SJSA1 (cell line): ENCODE measurements at places on chromosomes 16 and 17. TPM values are rescaled to one million over a fixed set of nuclear protein-coding genes. Genes with fewer than 3 reads are reported as not detected.

SLC13A2 gene
- total RNA-seq, result not detected in 2 replicates

CCL3 gene
- not detected in 2 replicates for total RNA-seq

CD79B gene
- not detected in 2 replicates for total RNA-seq

DNA sequence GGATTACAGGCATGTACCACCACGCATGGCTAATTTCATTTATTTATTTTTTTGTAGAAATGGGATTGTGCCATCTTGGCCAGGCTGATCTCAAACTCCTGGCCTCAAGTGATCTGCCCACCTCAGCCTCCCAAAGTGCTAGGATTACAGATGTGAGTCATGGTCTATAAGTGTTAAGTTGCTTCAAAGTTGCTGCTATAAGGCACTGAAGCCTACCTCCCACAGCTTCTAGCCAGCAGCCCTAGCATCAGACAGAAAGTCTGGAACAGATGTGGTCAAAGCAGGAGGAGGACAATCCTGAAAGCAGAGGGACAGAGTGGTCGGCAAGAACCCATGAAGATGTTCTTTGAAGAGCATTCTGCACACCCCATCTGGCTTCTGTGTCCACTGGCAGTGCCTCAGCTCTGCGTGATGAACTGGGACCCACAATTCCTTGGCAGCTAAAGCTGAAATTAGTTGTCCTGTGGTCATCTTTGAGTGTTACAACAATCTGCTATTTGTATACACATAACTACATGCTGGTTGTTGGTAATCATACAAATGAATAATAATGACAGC, 11.2 kb downstream of the MAP3K14 start:
- DNase-seq, result peak; percentile 89

GRCh38 chr16:11050944-11051343, 106.6 kb downstream of the CLEC16A start:
- no peak for DNase-seq

- peak; percentile 56 for DNase-seq
Measured at GRCh38 chr16:23491490-23492391, 18.6 kb downstream of the GGA2 start.

DNA sequence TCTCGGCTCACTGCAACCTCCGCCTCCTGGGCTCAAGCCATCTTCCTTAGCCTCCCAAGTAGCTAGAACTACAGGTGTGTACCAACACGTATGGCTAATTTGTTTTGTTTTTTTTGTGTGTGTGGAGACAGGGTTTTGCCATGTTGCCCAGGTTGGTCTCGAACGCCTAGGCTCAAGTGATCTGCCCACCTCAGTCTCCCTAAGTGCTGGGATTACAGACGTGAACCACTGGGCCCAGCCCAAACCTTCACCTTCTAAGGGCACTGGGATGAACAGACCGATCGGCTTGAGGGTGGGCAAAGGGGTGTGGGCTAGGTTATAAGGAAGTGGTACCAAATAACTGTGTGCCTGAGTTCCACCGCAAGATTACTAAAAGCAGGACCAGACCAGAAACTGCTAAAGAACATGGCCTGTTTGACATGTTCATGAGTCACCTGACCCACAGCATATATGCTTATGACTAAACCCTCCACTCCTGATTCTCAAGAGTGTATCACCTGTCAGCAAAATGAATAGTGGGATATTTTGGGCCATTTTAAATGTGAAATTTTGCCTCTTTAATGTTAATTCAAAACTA, 8.1 kb downstream of the TMEM97 start:
- DNase-seq, result peak; percentile 17

DNA sequence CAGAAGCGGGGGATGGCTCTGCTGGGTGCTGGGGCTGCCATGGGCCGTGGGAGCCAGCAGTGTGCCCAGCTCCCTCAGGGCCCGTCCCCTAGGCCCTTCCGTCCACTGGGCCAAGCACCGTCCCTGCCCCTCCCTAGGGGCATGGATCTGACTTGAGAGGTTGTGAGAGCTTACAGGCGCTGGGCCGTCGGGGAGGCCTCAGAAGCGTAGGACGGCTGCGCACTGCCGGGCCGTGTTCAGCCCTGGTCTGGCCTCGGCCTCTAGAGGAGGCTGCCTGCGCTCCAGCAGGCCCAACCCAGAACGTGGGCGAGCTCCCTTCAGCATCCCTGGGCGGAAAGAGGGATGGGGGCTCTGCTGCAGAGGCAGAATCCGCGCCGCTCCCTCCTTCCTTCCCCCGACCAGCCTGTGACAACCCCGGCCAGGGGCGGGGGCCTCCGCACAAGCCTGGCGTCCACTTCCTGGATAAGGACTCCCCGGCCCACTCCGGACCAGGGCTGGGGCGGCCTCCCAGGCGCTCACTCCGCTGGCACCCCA, 685 bp upstream of the MPG start:
- peak; percentile 62 for DNase-seq

DNA sequence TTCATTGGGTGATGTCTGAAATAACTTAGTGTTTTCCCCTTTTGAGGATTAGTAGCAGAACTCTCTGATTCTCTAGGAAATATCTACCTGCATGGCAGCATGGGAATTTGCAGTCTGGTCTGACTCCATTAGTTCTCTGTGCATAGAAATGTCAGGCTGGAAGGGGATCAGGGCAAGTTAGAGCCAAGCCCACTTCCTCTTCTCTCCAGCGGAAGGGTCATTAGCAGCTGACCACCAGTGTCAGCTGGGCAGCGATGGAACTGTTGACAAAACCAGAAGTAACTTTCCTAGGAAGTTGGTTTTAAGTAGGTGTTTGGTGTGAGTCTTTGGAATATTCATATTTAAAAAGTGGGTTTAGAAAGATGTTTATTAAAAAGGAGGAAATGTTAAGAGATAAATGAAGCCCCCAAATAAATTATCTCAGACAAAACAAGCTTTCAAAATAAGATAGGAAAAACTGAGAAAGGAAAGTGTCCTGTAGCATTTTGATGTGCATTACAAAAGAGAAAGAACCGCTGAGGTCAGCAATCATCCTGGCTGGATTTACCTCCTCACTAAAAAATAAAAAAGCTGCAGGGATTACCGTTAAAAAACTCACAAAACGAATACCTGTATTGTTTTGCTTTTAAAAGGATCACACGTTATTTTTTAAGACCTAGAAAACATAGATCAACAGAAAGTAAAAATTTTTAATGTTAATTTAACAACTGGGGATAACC, 32.4 kb upstream of the MMD start:
- no peak for DNase-seq

SLFN11 gene
- total RNA-seq, result 13.9 and 29.1 TPM in 2 replicates

GRCh38 chr17:76384987-76385891, 830 bp downstream of the SPHK1 start:
- peak; percentile 91 for DNase-seq

GRCh38 chr17:57550016-57550415, 195.1 kb downstream of the CCDC182 start:
- DNase-seq, result no peak

DNA sequence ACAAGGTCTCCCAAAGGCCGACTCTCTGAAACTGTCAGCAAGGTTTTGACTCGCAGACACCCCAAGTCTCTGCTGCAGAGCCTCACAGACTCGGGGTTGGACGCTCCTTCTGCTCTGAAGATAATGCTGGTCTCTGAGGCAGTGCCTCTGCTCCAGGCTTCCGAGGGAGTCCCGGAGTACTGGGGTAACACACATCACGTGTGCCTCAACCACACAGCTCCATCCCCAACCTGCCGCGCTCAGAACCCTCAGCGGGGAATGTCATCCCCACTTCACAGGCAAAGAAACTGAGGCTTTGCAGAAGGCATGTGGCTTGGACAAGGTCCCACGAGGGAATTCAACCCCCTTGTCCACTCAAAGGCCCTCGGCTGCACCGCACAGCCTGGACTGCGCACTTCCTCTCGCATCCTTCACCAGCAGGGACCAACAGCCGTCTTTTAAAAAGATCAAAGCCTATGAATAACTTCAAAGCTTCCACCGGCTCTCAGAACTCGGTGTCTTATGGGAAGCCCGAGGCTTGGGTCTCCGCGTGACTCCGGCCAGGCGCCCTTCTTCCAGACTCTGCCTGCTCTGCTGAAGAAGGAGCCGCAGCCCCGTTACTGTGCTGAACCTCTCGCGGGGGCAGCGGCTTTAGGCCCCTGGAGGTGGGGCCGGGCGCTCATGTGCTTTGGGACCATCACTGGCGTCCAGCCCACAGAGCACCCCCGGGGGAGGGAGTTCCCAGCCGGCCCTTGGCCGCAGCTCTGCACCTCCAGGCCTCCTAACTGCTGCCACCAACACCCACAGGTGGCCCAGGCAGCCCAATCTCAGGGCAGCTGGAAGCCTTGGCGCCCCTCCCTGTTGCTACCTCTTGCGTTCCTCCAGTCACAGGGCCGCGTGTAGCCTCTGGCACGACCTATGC, 2.2 kb downstream of the TMEM204 start:
- no peak for DNase-seq

GRCh38 chr16:60337671-60338070, 1603.6 kb upstream of the GOT2 start:
- DNase-seq, result no peak

C1QL1 gene
- 5.2 TPM in 1 of 2 replicates, not detected in the other for total RNA-seq

DNA sequence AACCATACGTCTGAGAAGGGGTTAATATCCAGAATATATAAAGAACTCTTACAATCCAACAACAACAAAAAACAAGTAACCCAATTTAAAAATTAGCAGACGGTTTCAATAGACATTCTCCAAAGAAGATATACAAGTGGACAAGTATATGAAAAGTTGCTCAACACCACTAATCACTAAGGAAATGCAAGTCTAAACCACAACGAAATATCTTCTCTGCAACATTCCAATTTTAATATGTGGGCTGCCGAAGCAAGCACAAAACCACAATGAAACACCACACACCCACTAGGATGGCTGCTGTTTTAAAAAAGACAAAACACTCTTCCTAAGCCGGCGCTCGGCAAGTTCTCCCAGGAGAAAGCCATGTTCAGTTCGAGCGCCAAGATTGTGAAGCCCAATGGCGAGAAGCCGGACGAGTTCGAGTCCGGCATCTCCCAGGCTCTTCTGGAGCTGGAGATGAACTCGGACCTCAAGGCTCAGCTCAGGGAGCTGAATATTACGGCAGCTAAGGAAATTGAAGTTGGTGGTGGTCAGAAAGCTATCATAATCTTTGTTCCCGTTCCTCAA, 5.9 kb upstream of the SLC13A2 start:
- DNase-seq, result peak; percentile 22

AIPL1 gene
- total RNA-seq, result not detected in 2 replicates

SLC12A3 gene
- total RNA-seq, result not detected in 2 replicates

DNA sequence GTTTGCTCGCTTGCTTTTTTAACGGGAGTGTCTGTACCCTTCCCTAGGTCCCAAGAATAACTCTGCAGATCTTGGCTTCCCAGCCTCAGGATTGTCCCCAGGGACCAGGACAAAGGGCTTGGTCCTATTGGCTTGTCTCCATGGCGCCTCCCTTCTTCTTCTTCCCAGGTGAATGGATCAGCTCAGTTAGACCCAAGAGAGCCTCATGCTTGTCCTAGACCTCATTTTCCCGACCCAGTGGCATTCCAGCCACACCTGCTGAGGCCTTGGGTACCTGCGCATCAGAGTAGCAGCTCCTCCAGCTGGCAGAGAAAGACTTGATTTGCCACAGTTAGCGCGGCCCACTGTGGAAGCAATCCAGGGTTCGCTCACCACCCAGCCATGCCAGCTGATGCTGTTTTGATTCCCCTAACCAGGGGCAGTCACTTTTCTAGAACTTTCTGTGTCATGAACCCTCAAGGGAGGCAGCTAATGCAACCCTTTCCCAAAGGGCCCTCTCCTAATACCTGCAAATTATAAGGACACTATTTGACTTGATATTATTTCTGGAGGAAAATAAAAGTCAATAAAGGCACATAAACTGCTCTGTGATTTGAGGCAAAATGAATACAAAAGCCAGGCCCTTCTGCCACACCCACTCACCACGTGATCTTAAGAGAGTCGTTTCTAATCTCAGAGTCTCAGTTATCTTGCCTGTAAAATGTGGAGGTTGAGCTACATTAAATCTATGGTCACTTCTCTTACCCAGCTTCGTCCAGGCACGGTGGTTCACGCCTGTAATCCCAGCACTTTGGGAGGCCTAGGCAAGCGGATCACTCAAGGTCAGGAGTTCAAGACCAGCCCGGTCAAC, 13.9 kb downstream of the GPR142 start:
- no peak for DNase-seq

DNA sequence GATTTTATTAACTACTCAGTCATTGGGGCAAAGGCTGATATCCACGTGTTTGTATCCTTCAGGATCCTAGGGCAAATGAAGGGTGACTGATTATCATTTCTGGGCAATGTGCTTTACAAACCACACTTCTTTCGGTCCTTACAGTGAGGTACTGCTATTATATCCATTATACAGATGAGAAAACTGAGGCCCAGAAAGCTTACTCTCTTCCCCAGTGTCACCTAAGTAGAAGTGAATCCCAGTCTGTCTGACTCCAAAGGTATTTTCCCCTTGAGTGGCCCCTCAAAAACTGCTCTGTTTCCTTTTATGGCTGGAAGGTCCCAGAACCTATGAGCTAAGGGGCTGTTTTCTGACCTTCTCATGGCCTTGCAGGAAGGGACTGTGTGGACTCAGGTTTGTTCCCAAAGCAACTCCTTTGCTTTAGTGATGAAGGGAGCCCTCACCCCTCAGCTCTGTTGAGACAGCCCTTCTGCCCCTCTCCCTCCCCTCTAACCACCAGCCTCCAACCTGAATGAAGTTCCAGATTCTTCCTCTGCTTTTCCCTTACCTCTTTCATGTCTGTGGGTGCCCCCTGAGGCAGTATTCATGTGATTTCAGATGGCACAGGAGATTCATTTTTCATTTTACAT, 27.4 kb upstream of the ADGRG1 start:
- peak; percentile 3 for DNase-seq

ANKRD40CL gene
- total RNA-seq, result not detected in 2 replicates

HOXB5 gene
- total RNA-seq, result 0.05 and 1.2 TPM in 2 replicates

GRCh38 chr17:33302394-33302793, 9.3 kb upstream of the ASIC2 start:
- DNase-seq, result no peak

SLC16A6 gene
- total RNA-seq, result not detected in 2 replicates
